Endothelial cell of umbilical vein (primary cell): ENCODE measurements at places on chromosomes 1 and 21. TPM values are rescaled to one million over a fixed set of nuclear protein-coding genes. Genes with fewer than 3 reads are reported as not detected.

Gene MCOLN2
- total RNA-seq, result not detected in 2 replicates

Gene NUDT4B
- total RNA-seq, result 1.7 TPM in 1 of 2 replicates, not detected in the other

Gene OR11L1
- not detected in 2 replicates for total RNA-seq

Gene SLC44A5
- total RNA-seq, result 1.6 TPM in 2 replicates

Gene NBPF6
- total RNA-seq, result not detected in 2 replicates

Gene PRKAA2
- 0.78 and 1.2 TPM in 2 replicates for total RNA-seq

GRCh38 chr1:200518524-200518923 is 102.0 kb downstream of the KIF14 start:
- H3K4me3 ChIP-seq, result no peak overlapping the region
- H3K27me3 ChIP-seq, result peaks cover 16% of the 10 kb centered on the region
- H3K4me1 ChIP-seq, result no peaks in the 10 kb centered on the region
- no peak for DNase-seq

GRCh38 chr21:39612233-39613040 is at the start of gene B3GALT5:
Gene B3GALT5 (plus strand): TSS chr21:39612940. CDS start chr21:39660560, 47,620 bp downstream.
- no peaks in the 10 kb centered on the region for H3K4me1 ChIP-seq
- H3K36me3 ChIP-seq, result no peaks in the 10 kb centered on the region
- H3K4me3 ChIP-seq, result no peak within 1 kb of the TSS

DNA sequence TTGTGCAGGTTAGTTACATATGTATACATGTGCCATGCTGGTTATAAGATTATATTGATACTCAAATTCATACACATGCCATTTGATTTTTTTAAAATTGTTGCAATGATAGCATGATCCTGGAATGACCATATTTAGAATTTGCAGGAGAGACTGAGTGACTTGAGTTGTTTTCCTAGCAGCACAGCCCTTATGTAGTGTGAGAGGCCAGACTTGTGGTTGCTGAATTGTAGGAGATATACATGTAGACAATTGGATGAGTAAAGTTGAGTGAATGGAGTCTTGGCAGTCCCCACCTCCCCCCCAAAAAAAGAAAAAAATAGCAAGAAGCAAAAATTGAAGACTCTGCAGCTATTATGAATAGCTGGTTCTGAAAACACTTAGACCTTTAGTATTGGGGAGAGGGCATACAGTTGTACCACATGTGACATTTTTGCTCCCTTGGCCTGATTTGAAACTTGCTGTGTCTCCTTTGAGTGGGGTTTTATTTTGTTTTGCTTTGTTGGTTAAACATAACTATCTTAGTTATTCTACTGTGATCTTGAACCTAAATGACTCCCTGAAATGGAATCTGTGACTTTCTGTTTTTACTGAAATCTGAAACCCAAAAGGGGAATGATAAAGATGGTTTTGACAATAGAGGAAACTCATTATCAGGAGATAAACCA is 280.3 kb downstream of the HMCN1 start:
- no peak overlapping the region for H3K4me3 ChIP-seq
- peaks cover 9% of the 10 kb centered on the region for H3K4me1 ChIP-seq
- H3K27ac ChIP-seq, result no peak overlapping the region
- H3K27me3 ChIP-seq, result no peaks in the 10 kb centered on the region

- H3K4me1 ChIP-seq, result peaks cover 18% of the 10 kb centered on the region
- no peaks in the 10 kb centered on the region for H3K36me3 ChIP-seq
- H3K4me3 ChIP-seq, result no peak overlapping the region
- H3K27ac ChIP-seq, result peak overlapping the region; percentile 70
- no peaks in the 10 kb centered on the region for H3K27me3 ChIP-seq
Measured at GRCh38 chr1:236009857-236010256, 55.0 kb downstream of the NID1 start.

DNA sequence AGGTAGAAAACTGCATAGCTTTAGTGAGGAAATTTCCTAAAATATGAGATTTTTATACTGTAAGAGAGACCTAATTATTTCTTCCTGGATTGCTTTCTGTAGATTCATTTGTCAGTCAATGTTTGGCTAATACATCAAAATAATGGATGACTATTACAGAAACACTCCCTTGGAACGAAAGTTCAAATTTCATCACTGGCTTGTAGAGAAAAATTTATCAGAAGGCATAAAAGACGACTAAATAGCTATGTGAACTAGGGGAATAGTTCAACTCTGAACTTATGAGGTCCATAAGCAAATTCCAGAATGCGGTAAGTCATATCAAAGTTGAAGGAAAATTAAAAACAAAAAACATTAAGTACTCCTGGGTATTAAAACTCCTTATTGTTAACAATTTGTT is 36.0 kb downstream of the WNT2B start:
- H3K27me3 ChIP-seq, result no peaks in the 10 kb centered on the region
- H3K4me1 ChIP-seq, result peaks cover 27% of the 10 kb centered on the region
- H3K36me3 ChIP-seq, result peaks cover 3% of the 10 kb centered on the region
- DNase-seq, result peak; percentile 49
- no peak overlapping the region for H3K4me3 ChIP-seq
- H3K27ac ChIP-seq, result peak overlapping the region; percentile 99

DNA sequence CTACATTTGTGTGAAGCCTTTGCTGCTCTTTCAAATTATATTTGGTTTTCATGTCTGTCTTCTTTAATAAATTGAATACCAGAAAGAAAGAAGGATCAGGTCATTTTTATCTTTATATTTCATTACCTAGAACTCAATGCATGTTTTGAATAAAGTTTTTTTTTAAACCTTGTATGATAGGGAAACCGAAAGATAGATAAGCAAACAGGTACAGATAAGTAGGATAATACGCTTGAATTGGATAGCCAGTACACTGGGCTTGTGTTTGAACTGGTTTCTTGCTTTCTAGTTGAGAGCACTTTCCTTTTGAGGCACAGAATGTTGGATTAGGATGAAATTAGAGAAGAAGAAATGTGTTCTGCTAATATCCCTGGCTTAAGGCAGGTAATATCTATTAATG is 46.9 kb downstream of the PKN2 start:
- no peak for DNase-seq
- peaks cover 7% of the 10 kb centered on the region for H3K4me1 ChIP-seq
- H3K36me3 ChIP-seq, result peaks cover 2% of the 10 kb centered on the region
- H3K27ac ChIP-seq, result no peak overlapping the region
- H3K4me3 ChIP-seq, result no peak overlapping the region
- H3K27me3 ChIP-seq, result no peaks in the 10 kb centered on the region

GRCh38 chr1:228884615-228885566 is 149.6 kb downstream of the RHOU start:
- H3K27me3 ChIP-seq, result peaks cover 2% of the 10 kb centered on the region
- H3K36me3 ChIP-seq, result no peaks in the 10 kb centered on the region
- no peak overlapping the region for H3K27ac ChIP-seq
- H3K4me3 ChIP-seq, result no peak overlapping the region

- peak overlapping the region; percentile 31 for H3K27ac ChIP-seq
- H3K36me3 ChIP-seq, result peaks cover under 1% of the 10 kb centered on the region
Measured at GRCh38 chr1:198919667-198920398, 281.0 kb downstream of the PTPRC start.

DNA sequence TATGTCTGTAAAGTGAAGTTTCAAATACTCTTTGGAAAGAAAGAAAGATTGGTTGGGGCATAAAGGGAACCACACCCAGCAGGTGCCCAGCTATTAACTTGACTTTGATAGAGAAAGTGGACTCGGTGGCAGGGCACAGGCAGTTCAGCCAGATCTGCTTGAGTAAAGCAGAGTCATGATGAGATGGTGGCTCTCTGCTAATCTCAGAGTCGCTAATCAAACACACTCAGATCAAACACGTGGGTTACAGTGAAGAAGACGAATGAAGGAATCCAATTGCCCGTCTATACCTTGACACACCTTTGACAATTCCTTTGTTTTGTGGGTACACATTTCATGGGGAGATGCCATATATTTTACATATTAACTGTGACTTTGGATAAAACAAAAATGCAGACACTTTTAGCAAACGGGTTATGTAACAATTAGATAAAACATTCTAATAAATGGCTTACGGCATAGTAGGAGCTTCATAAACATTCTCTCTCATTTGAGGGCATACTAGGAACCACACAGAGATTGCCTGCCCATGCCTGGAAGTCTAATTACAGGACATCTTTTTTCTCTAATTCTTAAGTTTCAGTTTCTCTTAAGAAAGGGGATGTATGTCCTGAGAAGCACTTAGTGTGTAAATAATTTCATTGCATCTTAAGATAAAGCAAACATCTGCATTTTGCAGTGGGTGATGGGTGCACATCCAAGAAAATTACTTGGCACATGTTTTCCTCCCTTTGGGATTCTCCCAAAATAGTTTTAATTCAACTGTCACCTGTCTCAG is 7.2 kb downstream of the CBR1 start:
- no peak for DNase-seq
- H3K27me3 ChIP-seq, result peaks cover 9% of the 10 kb centered on the region
- H3K4me3 ChIP-seq, result no peak overlapping the region
- no peaks in the 10 kb centered on the region for H3K4me1 ChIP-seq
- H3K36me3 ChIP-seq, result no peaks in the 10 kb centered on the region
- no peak overlapping the region for H3K27ac ChIP-seq

DNA sequence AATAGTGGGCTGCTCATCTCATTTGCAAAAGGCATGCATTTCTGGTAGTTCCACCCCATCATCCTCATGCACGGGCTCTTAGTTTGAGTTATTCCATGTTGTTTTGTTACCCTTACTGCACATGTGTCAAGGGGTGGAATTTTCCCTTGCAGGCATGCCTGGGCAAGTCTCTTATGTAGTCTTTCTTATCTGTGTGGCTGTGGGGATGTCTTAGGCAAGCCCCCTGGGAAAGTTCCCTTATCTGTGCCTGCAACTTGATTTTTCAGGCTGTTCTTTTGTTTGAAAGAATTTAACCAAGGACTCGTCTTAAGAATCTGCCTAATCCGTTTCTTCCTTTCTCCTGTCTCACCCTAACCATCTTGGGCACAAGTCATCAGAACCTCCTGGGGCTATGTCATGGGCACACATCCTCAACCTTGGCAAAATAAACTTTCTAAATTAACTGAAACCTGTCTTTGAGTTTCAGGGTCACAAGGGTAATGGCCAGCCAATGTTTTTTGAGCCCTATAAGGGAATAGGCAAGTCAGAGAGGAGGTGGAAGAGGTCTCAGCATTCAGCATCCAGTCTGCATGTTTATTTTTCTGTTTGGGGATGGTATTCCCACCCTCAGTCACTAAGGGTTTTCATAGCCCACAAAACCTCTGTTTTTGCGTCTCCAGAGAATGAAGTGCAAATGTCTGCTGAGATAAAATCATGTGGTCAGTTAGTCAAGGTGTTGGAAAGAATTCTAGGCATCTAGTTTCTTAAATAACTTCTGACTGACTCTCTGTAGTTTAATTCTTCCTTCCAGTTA is 579.7 kb downstream of the PLA2G4A start:
- H3K27me3 ChIP-seq, result no peaks in the 10 kb centered on the region
- no peak overlapping the region for H3K4me3 ChIP-seq
- no peak overlapping the region for H3K27ac ChIP-seq
- H3K36me3 ChIP-seq, result no peaks in the 10 kb centered on the region

DNA sequence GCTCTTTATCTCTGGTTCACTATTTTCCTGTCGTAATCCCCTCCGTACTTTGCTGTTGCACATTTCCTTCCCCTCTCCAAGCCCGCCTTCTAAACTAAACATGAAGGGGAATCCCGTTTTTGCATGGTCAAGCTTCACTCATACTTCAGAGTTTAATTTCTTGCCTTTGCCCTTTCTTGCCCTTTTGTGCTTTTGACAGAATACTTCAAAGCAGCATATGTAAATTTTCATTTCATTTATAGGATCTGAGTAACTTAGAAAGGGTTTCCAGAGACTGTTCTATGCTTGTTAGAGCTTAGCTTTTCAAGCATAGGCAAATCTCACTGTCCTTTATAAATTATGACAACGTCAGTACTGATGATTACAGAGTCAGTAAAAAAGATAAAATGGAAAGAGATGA is 27.7 kb downstream of the SPATA45 start:
- H3K4me3 ChIP-seq, result no peak overlapping the region
- peaks cover 4% of the 10 kb centered on the region for H3K4me1 ChIP-seq
- no peaks in the 10 kb centered on the region for H3K27me3 ChIP-seq
- H3K27ac ChIP-seq, result no peak overlapping the region

DNA sequence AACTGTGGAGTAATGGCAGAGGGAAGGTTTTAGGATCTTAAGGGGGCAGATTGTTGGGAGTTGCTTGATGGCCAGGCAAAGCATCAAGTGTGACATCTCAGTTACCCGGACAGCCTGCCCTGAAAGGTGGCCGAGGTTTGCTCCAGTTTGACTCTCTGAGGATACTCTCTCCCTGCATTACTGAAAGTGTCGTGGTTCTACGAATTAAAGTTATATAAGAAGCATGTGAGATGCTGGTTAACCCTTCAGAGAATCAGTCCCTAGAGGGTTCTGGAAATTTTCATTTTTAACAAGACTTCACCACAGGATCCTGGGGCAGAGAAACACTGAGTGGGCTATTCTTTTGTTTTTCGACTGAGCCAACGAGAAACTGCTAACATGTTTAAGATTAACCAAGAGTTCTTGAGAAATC is 689 bp upstream of the ZNF644 start:
- H3K36me3 ChIP-seq, result no peaks in the 10 kb centered on the region
- DNase-seq, result no peak
- H3K4me3 ChIP-seq, result peak overlapping the region; percentile 72
- H3K27ac ChIP-seq, result peak overlapping the region; percentile 97
- H3K4me1 ChIP-seq, result peaks cover 19% of the 10 kb centered on the region
- H3K27me3 ChIP-seq, result no peaks in the 10 kb centered on the region

DNA sequence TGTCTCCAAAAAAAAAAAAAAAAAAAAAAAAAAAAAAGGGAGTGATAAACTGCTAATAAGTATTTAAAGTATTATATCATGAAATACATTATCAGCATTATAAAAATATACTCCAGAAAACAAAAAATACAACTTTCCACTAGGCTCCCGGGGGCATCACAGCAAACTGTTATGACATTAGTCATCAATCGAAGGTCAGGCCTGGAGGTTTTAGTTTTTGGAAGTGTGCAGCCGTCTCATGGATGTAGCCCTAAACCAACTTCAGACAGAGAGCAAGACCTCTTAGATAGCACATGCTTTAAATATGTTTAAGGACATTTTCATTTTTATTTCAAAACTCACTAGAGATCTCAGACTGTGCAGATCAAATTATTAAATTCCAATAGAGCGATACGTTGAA is 106.3 kb downstream of the RERE start:
- peak overlapping the region; percentile 94 for H3K27ac ChIP-seq
- no peak overlapping the region for H3K4me3 ChIP-seq

GRCh38 chr1:10649517-10650201 is 146.8 kb downstream of the CASZ1 start:
- H3K4me1 ChIP-seq, result peaks cover 2% of the 10 kb centered on the region
- H3K27me3 ChIP-seq, result no peaks in the 10 kb centered on the region
- no peak overlapping the region for H3K27ac ChIP-seq
- no peaks in the 10 kb centered on the region for H3K36me3 ChIP-seq
- no peak overlapping the region for H3K4me3 ChIP-seq
